PC-9 (cell line): ENCODE measurements at places on chromosomes 3 and 15.
A peak's percentile ranks its signal among the peaks of the same experiment; 100 is the strongest.

DNA sequence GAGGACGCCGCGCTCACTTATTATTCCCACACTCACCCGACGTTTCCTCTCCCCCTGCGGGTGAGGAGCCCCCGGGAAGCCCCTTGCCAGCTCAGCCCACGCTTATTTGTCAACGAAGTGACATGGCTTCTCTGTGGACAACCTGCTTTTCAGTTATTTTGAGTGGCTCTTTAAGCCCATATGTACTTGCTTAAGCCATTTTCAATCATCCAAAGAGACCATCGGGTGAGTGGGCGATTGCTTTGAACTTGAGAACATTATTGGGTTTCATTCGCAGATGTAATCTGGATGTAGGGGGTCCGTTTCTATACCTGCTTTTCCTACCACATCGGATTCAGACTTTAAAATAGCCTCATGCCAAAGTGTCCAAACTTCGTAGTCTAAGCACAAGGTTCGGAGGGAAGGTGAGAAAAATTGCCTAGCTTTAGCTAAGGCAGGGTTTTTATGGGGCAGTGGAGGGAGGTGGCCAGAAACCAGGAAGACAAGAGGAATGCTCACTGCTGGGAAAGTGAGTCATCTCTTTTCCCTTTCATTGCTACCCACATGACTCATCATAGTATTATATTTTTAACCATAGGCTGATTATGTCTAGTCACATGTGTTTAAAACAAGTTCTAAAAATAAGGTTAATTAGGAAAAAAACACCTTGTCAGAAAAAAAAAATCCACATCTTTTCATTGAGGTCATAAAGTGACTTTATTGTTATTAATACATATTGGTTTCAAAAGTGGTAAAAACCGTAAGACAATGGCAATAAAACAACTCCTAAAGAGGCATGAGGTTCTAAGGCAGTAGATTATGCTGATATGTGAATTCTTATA, 773.1 kb upstream of the NR2F2 start:
- peak; percentile 77 for DNase-seq

GRCh38 chr3:176190755-176191154, 1006.5 kb downstream of the TBL1XR1 start:
- no peak for DNase-seq

DNA sequence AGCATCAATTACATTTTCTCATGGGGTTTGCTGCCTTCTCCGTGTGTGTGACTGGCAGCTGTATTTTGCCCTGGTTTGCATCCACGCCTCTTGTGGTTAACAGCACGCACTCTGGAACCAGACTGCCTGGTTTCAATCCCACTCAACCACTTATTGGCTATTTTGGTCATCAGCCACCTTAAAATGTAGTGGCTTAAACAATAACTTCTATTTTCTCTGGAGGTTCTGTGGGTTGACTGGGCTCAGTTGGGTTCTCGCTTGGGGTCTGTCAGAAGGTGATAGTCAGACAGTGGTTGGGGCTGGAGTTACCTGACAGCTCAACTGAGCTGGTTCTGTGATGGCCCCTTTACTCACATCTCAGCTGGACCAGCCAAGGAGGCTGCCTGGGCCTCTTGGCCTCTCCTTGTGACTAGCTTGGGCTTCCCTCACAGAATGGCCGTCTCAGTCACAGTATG, 36.8 kb downstream of the EHD4 start:
- peak; percentile 28 for DNase-seq

GRCh38 chr3:170961616-170962400, 53.4 kb upstream of the EIF5A2 start:
- peak; percentile 30 for DNase-seq

- DNase-seq, result peak; percentile 35
Observed at GRCh38 chr3:121969631-121970030, 52.4 kb downstream of the ILDR1 start.

- DNase-seq, result no peak
Observed at GRCh38 chr3:26369133-26369532, 253.4 kb upstream of the LRRC3B start.

- no peak for DNase-seq
Observed at GRCh38 chr3:31391150-31391549, 141.6 kb upstream of the STT3B start.

GRCh38 chr3:72176537-72177041, 391.6 kb upstream of the PROK2 start:
- no peak for DNase-seq

DNA sequence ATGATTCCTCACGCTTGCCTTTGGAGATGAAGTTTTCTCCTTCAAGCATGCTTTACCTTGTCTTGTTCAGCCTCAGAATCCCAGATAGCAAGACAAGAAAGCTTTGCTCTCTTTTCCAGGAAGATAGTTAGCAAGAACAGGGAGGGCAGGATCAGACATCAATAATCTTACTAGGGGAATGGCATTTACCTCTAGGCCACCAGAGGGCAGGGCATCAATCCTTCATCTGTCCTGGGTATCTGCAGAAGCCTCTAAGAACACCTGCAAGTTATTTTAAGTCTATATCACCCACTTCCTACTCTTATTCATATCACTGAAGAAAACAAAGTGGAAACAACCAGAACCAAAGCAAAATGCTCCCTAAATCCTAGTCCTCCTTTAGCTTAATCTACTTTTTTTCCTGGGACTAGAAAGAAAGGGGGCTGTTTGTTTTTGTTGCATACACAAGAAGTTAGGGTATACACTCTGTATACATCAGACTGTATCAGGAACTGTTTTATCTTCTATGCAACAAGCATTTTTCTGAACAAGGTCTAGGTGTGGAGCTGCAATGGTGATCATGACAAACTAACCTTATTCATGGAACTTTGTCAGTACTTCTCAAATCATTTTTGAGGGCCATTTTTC, 862.5 kb downstream of the CADM2 start:
- DNase-seq, result peak; percentile 32

DNA sequence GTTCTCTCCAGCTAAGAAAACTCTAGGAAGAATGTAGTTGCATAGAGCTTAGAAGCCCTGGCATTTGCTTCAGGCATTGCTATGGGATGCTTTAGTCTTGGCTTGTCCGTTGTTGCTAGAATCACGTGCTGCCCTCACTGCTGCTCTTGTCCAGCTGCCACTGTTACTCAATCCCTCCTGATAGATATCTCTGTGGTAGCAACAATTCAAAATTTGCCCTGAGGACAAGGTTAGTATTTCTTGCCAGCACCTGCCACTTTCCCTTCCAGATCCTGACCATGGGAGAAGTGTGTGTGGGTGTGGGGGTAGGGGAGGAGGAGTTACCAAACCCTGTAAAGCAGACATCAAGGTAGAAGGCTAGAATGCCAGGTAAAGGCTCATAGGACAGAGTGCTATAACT, 113.8 kb downstream of the PPM1L start:
- DNase-seq, result peak; percentile 85

GRCh38 chr3:179710079-179710478, 57.2 kb downstream of the USP13 start:
- no peak for DNase-seq

GRCh38 chr15:26323566-26323965, 449.3 kb downstream of the GABRB3 start:
- no peak for DNase-seq

DNA sequence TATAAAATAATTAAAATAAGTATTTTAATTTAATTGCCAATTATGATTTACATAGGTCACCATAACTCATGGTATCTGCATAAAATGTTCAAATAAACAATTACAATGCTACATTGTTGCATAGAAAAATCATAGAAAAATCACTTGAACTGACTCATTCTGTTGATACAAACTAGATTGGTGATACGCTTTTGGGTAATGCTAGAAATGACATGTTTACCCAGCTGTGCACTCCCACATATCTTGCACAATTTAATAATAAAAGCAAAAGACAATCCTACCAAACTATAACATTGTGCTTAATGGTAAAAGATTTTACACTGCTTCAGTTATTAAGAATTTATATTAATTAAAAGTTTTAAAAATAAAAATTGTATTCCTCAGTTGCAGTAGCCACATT, 45.8 kb upstream of the FBXL22 start:
- DNase-seq, result no peak

- no peak for DNase-seq
Observed at GRCh38 chr15:70613271-70613670, 150.1 kb downstream of the UACA start.

DNA sequence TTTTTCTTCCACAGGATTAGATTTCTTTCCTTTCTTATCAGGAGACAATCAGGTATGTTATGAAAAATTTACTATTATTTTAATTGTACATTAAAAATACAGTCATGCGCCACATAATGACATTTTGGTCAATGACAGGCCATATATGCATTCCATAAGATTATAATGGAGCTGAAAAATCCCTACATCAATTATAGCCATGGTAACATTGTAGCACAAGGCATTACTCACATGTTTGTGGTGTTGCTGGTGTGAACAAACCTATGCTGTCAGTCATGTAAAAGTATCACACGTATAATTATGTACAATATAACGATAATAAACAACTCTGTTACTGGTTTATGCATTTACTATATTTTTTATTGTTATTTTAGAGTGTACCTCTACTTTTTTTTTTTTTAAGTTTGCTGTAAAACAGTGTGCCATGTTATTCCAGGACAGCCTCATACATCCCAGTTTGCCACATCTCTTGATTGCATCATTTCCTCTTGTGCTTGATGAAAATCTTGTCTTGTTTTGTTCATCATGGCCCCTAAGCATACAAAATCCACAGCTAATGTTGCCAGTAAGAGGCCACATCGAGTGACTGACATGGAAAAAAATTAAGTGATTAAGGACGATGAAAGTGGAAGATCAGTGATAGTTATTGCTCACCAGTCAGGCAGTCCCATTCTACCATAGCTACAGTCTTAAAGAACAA, 21.4 kb downstream of the CALML4 start:
- DNase-seq, result no peak

DNA sequence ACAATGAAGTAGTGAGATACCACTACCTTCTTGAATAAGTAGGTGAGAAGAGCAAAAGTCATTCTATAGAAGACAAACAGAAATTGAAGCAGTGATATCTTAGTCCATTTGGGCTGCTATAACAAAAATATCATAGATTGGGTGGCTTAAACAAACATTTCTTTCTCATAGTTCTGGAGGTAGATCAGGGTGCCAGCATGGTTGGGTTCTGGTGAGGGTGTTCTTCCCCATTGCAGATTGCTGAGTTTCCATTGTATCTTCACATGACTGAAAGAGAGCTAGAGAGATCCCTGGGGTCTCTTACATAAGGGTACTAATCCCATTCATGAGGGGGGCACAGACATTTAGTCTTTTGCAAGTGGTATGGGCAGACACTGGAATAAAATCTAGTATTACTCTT, 32.9 kb upstream of the IFT57 start:
- DNase-seq, result no peak

GRCh38 chr3:50570508-50571279, 1.4 kb downstream of the HEMK1 start:
- no peak for DNase-seq

DNA sequence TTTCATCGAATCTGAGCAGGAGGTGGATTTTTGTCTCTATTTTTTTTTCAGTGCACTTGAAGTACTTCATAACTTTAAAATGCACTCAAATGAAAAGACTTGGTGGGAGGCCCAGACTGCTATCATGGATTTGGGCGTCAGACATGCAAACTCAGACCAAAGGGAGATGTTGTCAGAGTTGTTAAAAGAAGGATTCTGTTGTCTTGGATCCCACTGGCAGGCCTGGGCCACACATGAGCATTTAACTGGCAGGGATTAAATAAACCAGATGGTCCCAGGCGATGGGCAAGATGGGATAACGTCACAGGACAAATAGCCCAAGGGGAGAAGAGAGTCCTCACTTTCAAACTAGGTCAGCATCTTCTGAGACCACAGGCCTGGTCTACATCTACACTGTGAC, 15.4 kb downstream of the RTP1 start:
- no peak for DNase-seq

DNA sequence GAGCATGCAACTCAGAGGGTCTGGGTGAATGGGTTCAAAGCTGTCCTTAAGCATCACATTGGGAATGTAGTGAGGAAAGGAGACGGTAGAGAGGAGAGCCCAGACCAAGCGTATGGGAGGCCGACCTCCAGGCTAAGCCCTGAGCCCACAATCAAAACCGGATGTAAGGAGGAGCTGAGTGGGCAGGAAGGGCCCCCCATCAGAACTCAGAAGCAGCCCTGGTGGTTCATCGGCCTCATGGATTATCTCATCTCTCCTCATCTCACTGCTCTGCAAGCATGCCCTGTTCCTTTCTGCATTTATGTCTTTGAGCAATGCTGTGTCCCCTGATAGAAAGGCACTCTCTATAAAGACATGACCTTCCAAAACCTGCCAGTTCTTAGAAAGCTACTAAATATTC, 6.2 kb downstream of the HDC start:
- DNase-seq, result no peak

DNA sequence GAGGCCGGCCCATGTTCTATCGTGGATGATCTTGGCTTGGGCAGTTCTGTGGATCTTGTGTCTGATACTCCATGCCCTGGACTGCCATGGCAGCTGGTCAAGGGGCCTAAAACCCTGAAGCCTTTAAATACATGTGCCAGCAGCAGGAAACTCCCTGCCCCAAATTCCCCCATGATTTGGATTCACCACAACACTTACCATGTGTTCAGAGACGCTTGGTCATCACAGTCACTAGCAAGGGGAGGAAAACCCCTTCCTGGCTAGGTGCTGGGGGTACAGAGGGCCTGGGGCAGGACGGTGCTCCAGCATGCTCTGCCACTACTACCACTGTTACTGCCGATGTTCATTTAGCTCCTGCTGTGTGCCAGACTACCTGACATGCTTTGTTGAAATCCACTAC, 94.4 kb downstream of the DNAJB8 start:
- DNase-seq, result peak; percentile 31

DNA sequence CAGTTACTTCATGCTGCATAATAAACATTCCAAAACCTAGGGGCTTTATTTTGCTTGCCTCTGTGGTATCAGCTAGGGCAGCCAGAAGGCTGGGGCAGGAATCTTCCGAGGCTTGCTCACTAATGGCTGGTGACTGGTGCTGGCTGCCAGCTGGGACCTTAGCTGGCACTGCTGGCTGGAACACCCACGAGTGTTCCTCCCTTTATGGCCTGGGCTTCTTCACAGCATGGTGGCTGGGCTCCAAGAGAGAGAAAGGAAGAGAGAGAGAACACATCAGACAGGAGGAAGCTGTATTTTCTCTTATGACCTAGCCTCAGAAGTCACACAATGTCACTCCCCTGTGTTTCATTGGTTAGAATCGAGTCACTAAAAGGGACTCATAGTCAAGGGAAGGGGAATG, 23.9 kb upstream of the CDCP1 start:
- no peak for DNase-seq

GRCh38 chr3:66165660-66166059, 55.1 kb upstream of the SLC25A26 start:
- DNase-seq, result no peak
